ENCODE measurements at places on chromosomes 7 and 10.

GRCh38 chr10:68301790-68302502 lies 29.9 kb upstream of the HNRNPH3 start:
- DNase-seq = peak; percentile 7

GRCh38 chr7:128108641-128109423 lies 77.6 kb upstream of the LRRC4 start:
- peak; percentile 57 for DNase-seq

GRCh38 chr10:90775351-90776028 lies 82.3 kb downstream of the HTR7 start:
- no peak for DNase-seq

DNA sequence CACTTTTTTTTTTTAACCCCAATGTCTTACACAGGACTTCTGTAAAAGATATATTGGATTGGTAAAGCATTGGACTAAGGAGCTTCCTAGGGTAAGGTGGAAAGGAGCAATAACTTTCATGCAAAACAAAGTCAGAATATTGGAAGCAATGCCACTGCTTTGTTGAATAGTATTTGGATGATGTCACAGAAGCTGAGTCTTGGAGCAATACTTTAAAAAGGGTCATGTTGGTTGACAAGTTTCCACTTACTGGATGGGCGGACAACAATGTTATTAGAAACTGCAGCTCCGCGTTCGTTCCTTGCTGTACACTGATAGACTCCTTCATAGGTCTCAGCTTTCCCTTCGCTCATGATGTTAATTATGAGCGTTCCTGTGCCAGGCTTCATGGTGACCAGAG lies 101.9 kb upstream of the LAMB4 start:
- DNase-seq = no peak

- no peak for DNase-seq
Observed at GRCh38 chr10:74766501-74766900, 59.9 kb upstream of the KAT6B start.

GRCh38 chr7:12674861-12675260 lies 12.6 kb upstream of the ARL4A start:
- peak; percentile 69 for DNase-seq

GRCh38 chr10:68560943-68561864 lies 1.1 kb downstream of the TET1 start:
- no peak for DNase-seq

DNA sequence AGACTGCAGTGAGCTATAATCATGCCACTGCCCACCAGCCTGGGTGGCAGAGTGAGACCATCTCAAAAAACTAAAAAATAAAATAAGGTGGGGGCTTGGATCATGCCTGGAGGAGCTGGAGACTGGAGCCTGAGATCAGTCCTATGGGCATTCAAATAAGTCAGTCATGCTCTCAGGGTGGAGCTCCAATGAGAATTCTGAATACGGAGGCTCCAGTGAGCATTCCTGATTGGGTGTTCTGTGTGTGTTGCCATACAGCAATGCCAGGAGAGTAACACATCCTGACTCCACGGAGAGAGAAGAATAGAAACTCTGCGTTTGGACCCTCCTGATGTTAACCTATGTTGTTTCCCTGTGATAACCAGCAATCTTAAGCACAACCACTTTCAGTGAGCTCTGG lies 16.0 kb downstream of the UBE2D4 start:
- no peak for DNase-seq

- no peak for DNase-seq
Observed at GRCh38 chr7:117019287-117019686, 66.0 kb downstream of the ST7 start.

- DNase-seq = no peak
Observed at GRCh38 chr7:71972534-71972933, 439.6 kb downstream of the CALN1 start.

DNA sequence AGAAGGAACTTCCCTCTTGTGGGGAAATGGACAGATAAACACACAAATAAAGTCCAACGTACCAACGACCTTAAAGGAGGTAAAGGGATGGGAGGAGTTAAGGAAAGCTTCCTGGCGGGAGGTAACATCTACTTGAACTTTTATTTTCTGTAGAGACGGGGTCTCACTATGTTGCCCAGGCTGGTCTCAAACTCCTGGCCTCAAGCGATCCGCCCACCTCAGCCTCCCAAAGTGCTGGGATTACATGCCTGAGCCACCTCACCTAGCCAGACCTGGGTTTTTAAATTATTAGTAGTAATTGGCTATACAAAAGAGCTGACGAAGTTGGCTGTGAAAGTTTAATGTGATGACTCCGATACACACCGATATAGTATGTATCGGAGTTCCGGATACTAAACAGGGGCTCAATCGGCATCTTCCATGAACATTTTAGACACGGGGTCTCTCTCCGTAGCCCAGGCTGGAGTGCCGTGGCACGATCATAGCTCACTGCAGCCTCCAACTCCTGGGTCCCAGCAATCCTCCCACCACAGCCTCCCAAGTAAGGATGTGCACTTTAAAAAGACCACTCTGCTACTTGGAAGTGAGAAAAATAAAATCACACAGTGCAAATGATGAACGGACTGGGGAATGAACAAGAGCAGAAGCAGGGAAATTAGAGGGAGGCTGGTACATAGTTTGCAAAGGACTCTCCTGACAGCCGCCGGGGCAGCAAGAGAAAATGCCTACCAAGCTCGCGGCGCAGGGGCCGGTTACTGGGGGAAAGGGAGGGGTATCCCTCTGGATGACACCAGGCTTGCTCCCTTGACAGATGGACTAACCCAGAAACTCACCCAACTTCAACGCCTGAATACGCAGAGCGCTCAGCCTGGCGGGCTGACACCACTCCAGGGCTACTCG lies 1.0 kb downstream of the BCL7B start:
- no peak for DNase-seq

DNA sequence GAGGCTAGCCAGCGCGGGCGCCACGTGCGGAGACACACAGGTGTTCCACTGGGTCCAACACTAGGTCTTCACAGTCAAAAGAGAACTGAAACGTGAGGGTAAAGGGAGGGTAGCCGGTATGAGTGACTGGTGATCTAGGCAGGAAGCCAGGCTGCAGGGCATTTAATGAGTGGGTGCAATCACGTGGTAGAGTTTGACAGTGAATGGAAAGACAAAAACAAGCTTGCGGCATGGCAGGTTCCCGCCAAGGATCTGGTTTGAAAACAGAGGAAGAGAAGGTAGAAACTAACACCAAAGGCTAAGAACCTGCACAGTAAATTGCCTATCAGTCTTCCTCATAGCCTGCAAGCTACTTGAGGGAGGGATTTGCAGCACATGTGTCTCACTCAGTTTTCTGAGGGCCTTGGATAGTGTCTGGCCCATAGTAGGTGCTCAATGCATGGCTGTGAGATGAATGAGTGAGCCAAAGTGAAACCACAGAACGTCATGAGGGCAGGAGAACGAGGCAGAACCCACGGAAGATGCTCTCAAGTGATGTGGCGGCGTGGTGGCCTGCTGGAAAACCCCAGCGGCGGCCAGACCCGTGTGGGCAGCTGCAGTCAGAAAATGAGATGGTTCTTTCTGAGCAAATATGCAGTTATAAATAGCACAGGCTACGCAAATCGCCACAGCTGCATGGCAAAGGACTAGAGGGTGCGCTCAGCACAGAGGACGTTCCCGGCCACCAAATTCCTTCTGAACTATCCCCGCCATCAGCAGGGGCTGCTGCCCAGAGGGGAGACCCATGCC lies 183.6 kb upstream of the NFE2L3 start:
- peak; percentile 18 for DNase-seq

DNA sequence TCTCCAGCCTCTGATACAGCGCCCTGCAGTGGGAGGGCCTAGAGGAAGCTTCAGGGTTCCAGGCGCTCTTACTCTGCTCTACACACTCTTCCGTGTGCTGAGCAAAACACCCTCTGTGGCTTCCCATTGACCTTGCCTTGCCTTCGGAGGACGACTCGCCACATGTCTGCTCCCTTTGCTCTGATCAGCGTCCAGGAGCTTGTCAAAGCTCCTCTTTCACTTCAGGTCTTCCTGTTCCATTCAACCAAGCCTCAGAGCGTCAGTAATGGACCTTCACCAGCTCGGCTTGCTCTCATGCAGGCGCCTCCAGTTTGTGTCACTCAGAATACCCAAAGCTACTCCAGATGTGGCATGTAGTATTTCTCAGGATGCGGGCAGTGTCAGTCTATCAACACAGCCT lies 173.9 kb downstream of the ARID5B start:
- no peak for DNase-seq

- no peak for DNase-seq
Observed at GRCh38 chr7:125926621-125927020, 997.0 kb upstream of the POT1 start.

GRCh38 chr10:48690791-48691660 lies 6.4 kb downstream of the WDFY4 start:
- no peak for DNase-seq

GRCh38 chr10:12235796-12236195 lies 39.8 kb downstream of the CDC123 start:
- no peak for DNase-seq

DNA sequence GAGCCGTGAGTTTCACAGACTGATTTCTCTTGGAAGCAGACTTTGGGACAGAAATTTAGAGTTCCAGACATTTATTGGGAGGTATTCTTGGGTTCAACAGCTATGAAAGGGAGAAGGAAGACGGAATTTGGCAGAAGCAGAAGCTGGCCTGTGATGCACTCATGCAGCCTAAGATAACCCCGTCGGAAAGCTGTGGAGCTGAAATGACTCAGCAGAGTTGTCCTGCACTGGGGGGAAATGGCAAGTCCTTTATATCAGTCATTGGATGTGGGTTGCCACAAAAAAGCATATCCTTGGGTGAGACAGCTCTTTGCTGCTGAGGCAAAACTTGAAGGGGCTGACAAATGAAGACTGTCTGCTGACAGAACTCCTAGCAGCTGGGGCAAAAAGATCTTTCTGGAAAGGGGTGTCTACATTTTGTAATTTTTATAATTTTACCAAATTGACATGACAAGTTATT lies 11.5 kb upstream of the MICU1 start:
- no peak for DNase-seq

GRCh38 chr10:30431435-30431911 lies 2.5 kb upstream of the MAP3K8 start:
- DNase-seq = no peak

DNA sequence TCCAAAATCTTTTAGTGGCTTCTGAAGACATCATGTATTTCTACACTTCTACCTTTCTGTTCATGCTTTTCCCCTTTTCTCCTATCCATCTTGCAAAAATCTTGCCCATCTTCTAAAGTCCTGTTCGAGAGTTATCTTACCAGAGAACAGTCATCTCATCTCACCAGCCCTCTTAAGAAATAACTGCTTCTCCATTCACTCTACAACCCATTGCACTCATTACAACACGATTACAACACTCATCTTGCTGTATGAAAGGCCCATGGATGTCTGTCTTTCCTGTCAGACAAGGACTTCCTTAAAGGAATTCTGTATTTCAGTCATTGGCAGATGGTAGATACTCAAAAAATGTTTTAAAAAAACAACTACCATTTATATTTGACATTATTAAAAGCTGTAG lies 30.8 kb downstream of the ZNF438 start:
- DNase-seq = no peak

DNA sequence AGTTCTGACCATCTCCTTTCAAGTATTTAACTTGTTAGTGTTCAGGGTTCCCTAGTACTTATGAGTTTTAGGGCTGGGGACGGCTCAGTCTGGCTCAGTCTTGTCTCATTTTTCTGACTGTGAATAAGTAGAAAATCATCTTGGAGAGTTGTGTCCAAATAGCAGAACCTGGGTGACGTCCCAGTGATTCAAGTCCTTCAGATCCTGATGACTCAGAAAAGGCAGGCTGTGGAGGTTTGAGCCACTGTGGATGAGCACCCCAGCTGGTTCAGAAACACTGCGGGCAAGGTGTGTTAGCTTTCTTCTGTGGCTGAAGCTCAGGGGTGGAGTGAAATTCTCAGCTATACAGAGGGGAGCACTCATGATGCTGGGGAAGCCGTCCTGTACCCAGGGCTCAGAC lies 154.4 kb upstream of the NPY start:
- DNase-seq = no peak

DNA sequence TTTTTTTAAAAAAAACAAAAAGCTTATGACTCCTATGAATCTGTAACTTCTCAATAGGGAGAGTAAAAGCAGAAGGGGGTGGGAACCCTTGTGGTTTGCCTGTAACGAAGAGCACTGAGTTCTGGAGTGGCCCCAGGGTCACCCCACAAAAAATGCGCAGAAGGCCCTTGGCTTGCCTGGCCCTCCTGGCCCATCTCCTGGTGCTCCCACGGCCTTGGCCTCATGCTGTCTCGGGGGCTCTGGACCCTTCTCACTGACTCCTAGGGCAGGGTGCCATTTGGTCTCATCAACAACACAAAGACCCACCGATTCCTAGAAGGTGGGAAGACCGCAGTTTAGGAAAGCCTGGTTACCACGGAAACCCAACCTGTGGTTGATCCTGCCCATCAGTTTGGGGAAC lies 40.8 kb downstream of the ZNF467 start:
- DNase-seq = no peak

GRCh38 chr7:73967832-73968290 lies 60.1 kb upstream of the ELN start:
- no peak for DNase-seq

GRCh38 chr7:42745357-42746059 lies 166.4 kb downstream of the C7orf25 start:
- no peak for DNase-seq

- no peak for DNase-seq
Observed at GRCh38 chr7:76337147-76337546, 21.6 kb downstream of the YWHAG start.

- peak; percentile 12 for DNase-seq
Observed at GRCh38 chr7:73851410-73852338, 9.3 kb upstream of the TMEM270 start.

- DNase-seq = no peak
Observed at GRCh38 chr10:137606-138005, 2.4 kb downstream of the ZMYND11 start.

GRCh38 chr10:108036265-108036664 lies 871.8 kb upstream of the SORCS1 start:
- no peak for DNase-seq

GRCh38 chr10:70925377-70926225 lies 37.2 kb upstream of the PCBD1 start:
- no peak for DNase-seq

- no peak for DNase-seq
Observed at GRCh38 chr10:110758128-110758765, 113.5 kb upstream of the PDCD4 start.

- no peak for DNase-seq
Observed at GRCh38 chr7:6409944-6410693, 37.6 kb downstream of the DAGLB start.

GRCh38 chr10:56928714-56929113 lies 567.7 kb upstream of the ZWINT start:
- no peak for DNase-seq

DNA sequence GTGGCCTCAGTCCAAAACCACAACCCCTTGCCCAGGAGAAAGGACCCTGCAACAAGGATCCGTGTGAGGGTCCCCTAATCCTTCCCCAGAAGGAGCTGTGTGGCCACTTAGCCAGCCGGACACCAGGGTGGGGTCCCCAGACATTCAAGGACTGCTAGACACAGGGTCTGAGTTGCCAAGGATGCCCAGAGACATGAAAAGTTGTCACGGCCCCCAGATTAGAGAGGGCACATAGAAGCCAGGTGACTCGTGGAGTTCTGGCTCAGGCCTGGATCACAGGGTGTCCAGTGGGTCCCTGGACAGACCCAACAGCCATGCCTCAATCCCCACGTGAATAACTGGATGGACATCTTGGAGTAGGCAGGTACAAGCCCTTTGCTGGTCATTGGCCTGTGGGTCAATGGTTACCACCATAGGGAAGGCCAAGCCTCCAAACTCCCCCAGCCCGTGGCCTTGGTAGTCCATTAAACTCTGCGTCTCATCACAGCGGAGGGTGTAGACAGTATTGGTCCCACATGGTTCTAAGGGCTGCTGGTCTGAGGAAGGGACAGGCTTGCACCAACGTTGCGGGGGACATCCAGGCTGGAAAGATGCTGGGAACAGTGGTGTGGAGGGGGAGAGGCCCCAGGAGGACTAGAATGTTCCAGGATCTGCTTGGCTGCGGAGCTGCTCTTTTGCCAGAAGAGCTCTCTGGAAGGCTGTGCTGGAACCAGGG lies 205.9 kb upstream of the PPP2R2D start:
- DNase-seq = no peak

All from central memory CD4-positive, alpha-beta T cell (primary cell).